NCI-H1417 (cell line): ENCODE measurements at places on chromosomes 16 and 17.

GRCh38 chr16:62067981-62068380 is 31.7 kb upstream of the CDH8 start:
- no peak for DNase-seq

DNA sequence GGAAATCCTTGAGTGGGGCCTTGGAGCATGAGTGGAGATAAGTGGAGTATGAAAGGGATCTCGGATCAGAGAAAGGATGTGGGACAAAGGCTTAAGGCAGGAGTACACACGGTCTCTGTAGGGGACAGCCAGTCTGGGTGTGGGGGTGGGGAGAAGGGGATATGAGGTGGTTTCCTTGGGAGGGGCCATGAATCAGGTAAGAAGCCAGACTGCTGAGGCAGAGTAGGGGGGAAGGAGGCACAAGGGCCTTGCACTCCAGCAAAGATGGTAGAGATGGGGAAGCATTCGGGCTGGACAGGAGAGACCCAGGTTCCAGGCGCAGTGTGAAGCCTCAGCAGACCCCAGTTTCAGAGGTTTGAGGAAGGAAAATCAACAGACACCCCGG is 1.6 kb downstream of the HSD11B2 start:
- no peak for DNase-seq

DNA sequence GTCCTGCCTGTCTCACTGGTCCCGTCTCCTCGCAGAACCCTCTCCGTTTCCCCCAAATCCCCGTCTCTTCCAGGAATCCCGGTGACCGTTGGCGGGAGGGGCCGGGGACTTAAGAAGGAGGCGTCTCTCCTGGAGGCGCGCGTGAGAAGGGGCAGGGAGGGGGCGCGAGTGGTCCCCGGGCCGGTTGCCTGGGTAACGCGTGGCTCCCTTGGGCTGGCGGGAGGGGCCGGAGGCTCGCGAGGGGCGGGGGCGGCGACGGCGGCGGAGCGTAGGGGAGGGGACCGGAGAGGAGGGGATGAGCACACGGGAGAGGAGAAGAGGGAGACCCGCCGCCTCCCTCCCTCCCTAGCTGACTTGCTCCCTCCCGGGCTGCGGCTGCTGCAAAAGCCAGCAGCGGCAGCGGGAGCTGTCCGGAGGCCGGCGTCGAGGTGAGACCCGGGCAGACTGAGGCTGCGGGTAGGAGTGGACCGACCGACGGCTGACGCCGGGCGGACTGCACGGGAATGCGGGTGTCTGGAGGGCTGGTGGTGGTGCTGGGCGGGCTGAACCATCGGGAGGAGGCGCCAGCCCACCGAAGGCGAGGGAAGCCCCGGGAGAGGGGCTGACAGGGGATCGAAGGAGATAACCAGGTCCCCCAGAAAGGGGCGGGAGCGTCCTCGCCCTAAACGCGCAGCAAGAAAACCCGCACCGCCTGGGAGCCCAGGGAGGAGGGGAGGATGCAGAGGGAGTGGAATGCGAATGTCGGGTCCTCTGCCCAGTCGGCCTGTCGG is at the start of gene PRRT2:
Gene PRRT2 (plus strand): TSS at position 298 of the 770 bp plus-strand sequence. CDS start 862 bp downstream, outside the sequence.
- DNase-seq: peak; percentile 80

DNA sequence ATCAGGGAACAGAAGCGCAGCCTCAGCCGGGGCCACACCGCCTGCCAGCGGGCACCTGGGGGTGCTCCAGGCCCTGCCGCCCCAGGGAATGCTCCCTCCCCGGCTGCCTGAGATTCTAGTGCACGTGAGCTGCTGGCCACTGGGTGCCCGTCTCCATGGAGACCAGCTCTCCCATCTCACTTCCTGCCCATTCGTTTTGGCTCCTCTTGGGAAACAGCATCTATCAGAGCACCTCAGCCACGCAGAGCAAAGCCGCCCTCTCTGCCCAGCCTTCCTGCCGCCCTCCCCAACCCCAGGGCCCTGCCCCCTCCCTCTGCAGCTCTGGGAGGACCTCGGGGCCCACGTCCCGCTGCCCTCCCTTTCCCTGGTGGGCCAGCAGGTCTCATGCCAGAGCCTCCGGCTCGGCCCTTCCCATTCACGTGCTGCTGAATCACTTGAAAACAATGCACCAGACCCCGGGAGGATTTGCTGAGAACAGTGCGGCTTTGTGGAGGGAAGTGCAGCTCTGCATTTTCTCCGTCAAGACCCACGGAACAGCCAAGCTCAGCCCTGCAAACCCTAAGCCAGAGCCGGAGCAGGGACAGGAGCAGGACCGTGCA is 19.4 kb downstream of the CEP295NL start:
- DNase-seq: peak; percentile 82

DNA sequence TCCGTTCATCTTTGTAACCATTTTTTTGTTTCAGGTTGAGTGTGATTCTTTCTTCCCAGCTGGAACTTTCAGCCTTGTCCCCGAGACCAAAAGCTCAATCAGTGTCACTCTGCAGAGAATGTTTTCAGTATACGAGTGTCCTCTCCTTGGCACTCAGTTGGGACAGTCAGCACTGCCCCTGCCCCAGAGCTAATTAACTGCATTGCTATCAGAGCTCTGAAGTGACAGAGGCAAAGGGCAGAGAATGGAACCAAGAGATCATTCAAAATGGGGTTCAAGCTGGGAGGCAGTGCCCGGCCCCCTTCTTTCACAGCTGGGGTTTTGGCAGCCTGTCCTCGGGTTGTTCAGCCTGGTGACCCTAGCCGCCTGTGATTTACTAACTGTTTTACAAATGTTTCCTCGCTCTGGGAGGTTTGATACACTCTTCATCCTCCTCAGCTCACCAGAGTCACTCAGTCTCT is 195.9 kb upstream of the TBX2 start:
- DNase-seq: no peak

- no peak for DNase-seq
Measured at GRCh38 chr17:9802294-9802693, 10.9 kb upstream of the DHRS7C start.

- DNase-seq: no peak
Measured at GRCh38 chr16:67030221-67030962, 1.4 kb downstream of the CBFB start.

DNA sequence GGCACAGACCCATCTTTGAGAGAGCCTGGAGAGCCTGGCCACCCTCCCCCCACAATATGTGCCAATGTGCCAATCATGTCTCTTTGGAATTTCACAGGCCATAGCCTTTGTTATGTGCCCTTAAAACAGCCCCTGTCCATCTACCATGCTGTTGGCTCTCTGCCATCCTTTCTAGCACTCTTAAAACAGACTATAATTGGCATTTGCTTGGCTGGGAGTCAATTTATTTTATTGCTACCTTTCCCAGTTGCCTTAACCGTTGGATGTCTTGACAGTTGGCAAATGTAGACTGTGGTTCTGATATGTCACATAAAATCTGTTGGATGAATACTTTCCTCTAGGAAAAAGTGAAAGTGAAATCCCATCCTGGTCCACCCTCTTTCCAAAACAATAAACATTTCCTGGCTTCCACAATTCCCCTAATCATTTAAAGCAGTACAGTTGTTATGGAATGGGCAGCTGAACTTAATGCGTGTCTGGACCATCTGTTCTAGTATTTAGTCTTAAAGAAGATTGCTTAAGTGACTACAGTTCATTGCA is 394.0 kb downstream of the KCNJ2 start:
- peak; percentile 79 for DNase-seq

- DNase-seq: no peak
Measured at GRCh38 chr17:50303051-50303450, 28.8 kb downstream of the TMEM92 start.

GRCh38 chr17:10172241-10172741 is 26.1 kb downstream of the GAS7 start:
- DNase-seq: no peak
